ENCODE measurements at places on chromosomes 7 and 10. TPM values are rescaled to one million over a fixed set of nuclear protein-coding genes. Genes with fewer than 3 reads are reported as not detected.

ARHGEF5 gene
- polyA plus RNA-seq, result 9.1 TPM

GJD4 gene
- polyA plus RNA-seq, result 0.11 TPM

SLC18A3 gene
- 0.47 TPM for polyA plus RNA-seq

CPVL gene
- polyA plus RNA-seq, result 1.6 TPM

PRSS37 gene
- polyA plus RNA-seq, result not detected

CACNA2D1 gene
- polyA plus RNA-seq, result 0.80 TPM

THSD7A gene
- 0.42 TPM for polyA plus RNA-seq

GNG11 gene
- polyA plus RNA-seq, result 12.1 TPM

RNLS gene
- polyA plus RNA-seq, result 6.4 TPM

FAM25A gene
- 1.0 TPM for polyA plus RNA-seq

SEC61G gene
- polyA plus RNA-seq, result 128 TPM

VWDE gene
- polyA plus RNA-seq, result 2.5 TPM

JCAD gene
- polyA plus RNA-seq, result 10.0 TPM

NOM1 gene
- polyA plus RNA-seq, result 8.5 TPM

ZNF239 gene
- polyA plus RNA-seq, result 4.8 TPM

ZCWPW1 gene
- 8.0 TPM for polyA plus RNA-seq

AKR1C8 gene
- not detected for polyA plus RNA-seq

ZNF25 gene
- 7.8 TPM for polyA plus RNA-seq

FGFR2 gene
- polyA plus RNA-seq, result 64.0 TPM

ASB13 gene
- 15.1 TPM for polyA plus RNA-seq

WIPF3 gene
- 1.1 TPM for polyA plus RNA-seq

FAM241B gene
- polyA plus RNA-seq, result 8.4 TPM

EPO gene
- 5.9 TPM for polyA plus RNA-seq

GPER1 gene
- 1.7 TPM for polyA plus RNA-seq

POM121L12 gene
- polyA plus RNA-seq, result not detected

PHKG1 gene
- 1.6 TPM for polyA plus RNA-seq

SND1 gene
- 132 TPM for polyA plus RNA-seq

SP8 gene
- not detected for polyA plus RNA-seq

STK31 gene
- polyA plus RNA-seq, result 1.2 TPM

ADAM12 gene
- 0.11 TPM for polyA plus RNA-seq

GNGT1 gene
- not detected for polyA plus RNA-seq

OLAH gene
- not detected for polyA plus RNA-seq

COA1 gene
- polyA plus RNA-seq, result 25.7 TPM

STAG3 gene
- polyA plus RNA-seq, result 0.99 TPM

CCL24 gene
- not detected for polyA plus RNA-seq

ARHGAP12 gene
- 30.1 TPM for polyA plus RNA-seq

HKDC1 gene
- polyA plus RNA-seq, result 9.8 TPM

REPIN1 gene
- polyA plus RNA-seq, result 78.8 TPM

GSTO2 gene
- 28.1 TPM for polyA plus RNA-seq

SFTPA1 gene
- polyA plus RNA-seq, result 1.2 TPM
